Activated T-helper 1 cell treated with anti-CD3 and anti-CD28 coated beads, Interleukin-12 subunit alpha, Interleukin-12 subunit beta, Interleukin-2, Interleukin-4 antibody, amounts not matched to agents 30 ng/mL and 10 ng/mL and 1 ng/mL, durations not matched to agents 14 hours and 24 hours and 36 hours (primary cell): ENCODE measurements at places on chromosomes 7 and 10. TPM values are rescaled to one million over a fixed set of nuclear protein-coding genes. Genes with fewer than 3 reads are reported as not detected.

NAT16 gene
- total RNA-seq = 0.08 TPM in 1 of 2 replicates, not detected in the other

CFTR gene
- not detected in 2 replicates for total RNA-seq

ETV1 gene
- total RNA-seq = not detected in 2 replicates

IFIT1 gene
- 0.39 and 0.59 TPM in 2 replicates for total RNA-seq

ZNF680 gene
- 8.5 and 12.2 TPM in 2 replicates for total RNA-seq

OIT3 gene
- not detected in 2 replicates for total RNA-seq

GIMAP8 gene
- 9.2 and 9.4 TPM in 2 replicates for total RNA-seq

TAS2R16 gene
- not detected in 2 replicates for total RNA-seq

DNA sequence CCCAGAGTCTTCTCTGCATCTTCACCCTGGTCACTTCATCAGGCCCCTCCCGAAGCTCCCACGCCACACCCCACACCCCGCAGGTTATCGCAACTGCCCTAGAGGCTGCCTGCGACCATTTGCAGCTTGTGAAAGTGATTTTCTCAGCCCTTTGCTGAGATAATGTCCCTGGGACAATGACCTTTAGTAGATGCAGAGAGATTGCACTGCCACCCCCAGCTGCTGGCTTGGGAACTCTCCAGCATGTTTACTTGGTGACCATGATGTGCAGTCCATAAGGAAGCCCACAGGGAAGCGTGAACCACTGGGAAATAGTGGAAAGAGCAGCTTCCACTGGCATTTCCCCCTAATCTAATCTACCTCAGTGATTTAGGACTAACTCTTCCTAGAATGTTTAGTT, 97.3 kb downstream of the WNT2 start:
- DNase-seq = no peak

DNA sequence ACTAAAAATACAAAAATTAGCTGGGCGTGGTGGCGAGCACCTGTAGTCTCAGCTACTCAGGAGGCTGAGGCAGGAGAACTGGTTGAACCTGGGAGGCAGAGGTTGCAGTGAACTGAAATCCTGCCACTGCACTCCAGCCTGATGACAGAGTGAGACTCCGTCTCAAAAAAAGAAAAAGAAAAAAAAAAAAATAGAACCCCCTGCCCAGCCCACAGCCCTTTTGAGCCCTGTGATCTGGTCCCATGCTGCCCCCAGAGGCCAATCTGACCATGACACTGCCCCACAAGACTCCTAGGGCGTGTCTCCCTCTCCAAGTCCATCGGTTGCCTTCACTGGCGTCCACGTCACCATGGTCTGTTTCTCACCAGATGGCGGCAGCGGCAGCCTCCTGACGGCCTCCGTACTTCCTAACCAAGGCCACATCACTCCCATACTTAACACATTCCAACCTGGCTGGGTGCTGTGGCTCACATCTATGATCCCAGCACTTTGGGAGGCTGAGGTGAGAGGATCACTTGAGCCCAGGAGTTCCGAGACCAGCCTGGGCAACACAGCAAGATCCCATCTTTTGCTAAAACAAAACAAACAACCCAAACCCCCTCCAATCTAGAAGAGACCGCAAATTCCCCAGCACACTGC, 18.0 kb downstream of the STX1A start:
- DNase-seq = no peak

DNA sequence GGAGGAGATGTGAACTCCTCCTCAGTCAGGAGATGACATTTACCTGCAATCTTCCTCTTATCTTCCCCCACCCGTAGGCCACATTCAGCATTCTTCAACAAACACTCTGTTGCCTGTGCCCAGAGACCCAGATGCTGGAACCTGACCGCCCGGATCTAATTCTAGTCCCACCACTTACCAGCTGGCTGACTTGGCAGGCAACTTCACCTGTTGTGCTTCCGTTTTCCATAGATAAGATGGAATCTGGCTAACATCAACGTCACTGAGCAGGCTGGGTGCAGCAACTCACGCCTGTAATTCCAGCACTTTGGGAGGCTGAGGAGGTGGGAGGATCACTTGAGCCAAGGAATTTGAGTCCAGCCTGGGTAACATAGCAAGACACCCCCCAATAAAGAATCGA, 21.3 kb upstream of the FXYD4 start:
- no peak for DNase-seq

GRCh38 chr10:89216056-89216455, 8.9 kb upstream of the CH25H start:
- no peak for DNase-seq

- no peak for DNase-seq
These were observed 120.7 kb downstream of the TES start for GRCh38 chr7:116331020-116331419.

DNA sequence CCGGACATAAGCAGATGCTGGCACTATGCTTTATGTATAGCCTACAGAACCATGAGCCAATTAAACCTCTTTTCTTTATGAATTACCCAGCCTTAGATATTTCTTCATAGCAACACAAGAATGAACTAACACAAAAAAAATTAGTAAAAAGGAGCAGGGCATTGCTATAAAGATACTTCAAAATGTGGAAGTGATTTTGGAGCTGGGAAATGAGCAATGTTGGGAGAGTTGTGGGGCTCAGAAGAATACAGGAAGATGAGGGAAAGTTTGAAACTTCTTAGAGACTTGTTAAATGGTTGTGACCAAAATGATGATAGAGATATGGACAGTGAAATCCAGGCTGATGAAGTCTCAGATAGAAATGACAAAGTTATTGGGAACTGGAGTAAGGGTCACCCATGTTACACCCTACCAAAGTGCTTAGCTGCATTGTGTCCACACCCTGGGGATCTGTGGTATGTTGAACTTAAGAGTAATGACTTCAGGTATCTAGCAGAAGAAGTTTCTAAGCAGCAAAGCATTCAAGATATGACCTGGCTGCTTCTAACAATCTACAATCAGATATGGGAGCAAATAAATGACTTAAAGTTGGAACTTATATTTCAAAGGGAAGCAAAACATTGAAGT, 24.2 kb downstream of the PNLIPRP3 start:
- no peak for DNase-seq

DNA sequence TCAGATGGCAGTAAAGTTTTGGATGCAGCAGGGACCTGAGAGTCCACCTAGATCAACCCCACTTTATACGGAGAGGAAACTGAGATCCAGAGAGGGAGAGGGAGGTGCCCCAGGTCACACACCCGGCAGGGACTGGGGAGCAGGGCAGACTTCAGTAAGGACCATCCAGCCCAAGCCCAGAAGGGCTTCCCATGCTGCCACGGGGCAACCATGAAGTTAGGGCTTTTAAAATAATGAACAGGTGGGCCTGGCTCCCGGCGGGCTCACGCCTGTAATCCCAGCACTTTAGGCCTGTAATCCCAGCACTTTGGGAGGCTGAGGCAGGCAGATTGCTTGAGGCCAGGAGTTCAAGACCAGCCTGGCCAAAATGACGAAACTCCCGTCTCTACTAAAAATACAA, 98.5 kb downstream of the HIP1 start:
- DNase-seq = no peak

GRCh38 chr10:97138174-97138573, 47.6 kb downstream of the SLIT1 start:
- no peak for DNase-seq

DNA sequence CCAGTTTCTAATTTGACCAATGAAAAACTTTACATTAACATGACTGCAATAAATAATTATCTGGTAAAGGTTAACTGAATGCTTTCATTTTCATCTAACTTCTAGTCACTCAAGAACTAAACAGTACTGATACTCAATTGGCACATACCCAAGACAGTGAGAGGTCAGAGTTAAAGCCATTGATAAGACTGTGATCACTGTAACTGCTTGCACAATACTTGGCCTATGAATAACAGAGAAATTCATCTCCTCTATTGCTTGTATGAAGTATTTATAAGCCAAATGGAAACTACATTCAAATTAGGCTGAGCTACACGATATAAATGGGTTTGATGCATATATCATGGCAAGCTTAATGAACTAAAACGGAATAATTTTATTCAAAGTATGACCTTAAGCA, 43.0 kb downstream of the HERC4 start:
- no peak for DNase-seq

DNA sequence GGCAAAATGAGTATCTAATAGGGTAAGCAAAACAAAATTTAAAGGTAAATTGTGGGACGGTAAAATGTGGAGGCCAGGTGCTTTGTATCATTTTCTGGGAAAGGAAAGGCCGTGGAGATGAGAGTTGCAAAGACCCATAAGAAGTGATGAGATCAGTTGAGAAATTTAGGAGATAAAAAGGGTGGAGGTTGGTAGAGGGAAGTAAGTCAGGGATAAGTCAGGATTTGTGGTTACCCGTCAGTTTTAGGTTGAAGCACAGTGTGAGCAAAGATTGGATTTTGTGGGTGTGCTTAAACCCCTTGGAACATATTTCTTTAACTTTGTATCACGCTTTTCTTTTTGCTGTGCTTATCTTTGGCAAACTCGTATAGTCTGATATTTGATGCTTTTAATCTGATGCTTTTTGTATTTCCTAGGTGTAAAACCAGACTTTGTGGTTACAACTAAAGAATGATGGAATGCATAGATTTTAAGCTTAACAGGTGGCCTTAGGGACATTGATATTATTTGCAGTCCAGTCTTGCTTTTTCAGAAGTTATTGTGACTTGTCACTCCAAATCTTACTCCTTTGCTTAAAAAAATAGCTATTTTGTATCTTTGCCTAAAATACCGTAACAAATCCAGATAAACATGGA, 1.2 kb downstream of the BTRC start:
- DNase-seq = no peak

DNA sequence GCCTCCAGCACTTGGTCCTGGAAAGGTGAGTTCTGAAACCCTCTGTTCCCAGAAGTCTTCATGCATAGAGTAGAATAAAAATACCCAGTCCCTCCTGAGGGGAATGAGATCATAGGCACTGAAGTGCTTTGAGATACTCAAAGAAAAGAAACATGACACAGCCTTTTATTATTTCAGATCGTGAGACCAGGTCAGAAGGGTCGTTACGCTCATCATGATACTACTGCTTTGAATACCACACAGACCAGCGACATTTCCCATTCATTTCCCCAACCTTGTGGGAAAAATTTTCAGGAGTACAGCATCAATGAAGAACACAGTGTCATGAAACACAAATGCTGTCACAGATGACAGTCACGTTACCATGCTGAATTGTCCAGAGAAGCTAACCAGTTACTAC, 15.0 kb downstream of the CLRN3 start:
- DNase-seq = no peak

- DNase-seq = no peak
These were observed 123.9 kb downstream of the TNS3 start for GRCh38 chr7:47458057-47458456.

GRCh38 chr10:92699518-92700381, 10.0 kb downstream of the HHEX start:
- no peak for DNase-seq

- DNase-seq = no peak
These were observed 161.5 kb downstream of the CREB5 start for GRCh38 chr7:28573651-28574301.

DNA sequence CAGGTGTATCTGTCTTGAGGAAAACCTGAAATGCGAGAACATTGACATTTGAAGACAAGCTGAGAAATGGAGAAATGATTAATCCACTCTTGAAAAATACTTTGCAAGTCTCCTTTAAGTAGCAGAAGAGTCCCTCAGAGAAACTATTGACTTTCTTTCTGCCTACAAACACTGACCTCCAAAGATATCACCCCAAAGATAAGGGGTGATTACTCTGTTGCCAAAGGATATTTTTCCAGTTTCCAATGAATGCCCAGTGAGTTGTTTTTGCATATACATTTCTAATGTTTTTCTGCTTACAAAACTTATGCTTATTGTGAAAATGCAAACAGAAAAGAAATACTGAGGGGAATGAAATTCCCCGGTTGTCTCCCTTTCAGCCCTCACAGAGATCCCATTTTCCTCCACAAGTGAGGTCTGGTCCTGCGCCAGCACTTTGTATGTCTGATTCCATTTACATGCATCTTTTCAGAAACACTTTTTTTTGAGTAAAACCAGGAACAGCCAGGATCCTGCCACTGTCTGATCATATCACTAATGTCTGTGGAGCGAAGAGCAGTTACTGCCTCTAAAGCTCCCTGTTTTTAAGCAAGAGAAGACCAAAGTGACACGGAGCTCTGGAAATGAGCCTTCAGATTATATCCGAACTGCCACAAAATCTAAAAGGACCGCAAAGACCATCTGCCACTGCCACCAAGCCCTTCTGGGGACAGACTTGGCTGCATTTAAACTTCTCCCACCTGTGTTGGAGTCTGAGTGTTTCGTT, 82.9 kb upstream of the PDCD4 start:
- no peak for DNase-seq

GRCh38 chr7:22723637-22724036, 3.4 kb upstream of the IL6 start:
- no peak for DNase-seq

DNA sequence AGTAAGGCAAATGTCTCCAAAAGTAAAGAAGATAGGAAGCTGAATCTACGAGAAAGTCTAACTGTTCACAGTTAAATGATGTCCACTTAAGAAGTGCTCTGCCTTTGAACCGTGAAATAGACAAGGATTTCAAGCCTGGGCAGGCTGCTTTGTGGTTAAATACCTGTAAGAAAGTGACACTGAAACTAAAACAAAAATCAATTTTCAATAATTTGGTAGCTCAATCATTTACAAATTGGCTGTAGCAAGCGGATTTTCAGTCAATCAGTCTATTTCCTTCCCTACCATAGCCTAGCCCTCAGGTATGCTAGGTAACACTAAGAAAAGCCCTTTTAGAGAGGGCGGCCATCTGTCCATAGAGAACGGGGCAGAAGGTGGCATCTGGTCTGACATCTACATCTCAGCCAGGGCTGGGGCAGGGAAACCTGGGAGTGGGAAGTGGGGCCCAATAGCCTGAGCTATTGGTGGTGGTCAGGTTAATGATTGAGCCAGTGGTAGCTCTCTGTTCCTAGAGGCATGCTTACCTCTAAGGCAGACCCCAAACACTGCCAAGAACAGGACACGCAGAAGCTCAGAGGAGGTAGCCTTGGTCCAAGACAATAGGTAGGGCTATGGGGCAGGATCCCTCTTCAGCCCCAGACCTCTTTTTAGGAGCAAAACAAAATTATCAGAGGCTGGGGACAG, 223.2 kb downstream of the CCSER2 start:
- DNase-seq = no peak

DNA sequence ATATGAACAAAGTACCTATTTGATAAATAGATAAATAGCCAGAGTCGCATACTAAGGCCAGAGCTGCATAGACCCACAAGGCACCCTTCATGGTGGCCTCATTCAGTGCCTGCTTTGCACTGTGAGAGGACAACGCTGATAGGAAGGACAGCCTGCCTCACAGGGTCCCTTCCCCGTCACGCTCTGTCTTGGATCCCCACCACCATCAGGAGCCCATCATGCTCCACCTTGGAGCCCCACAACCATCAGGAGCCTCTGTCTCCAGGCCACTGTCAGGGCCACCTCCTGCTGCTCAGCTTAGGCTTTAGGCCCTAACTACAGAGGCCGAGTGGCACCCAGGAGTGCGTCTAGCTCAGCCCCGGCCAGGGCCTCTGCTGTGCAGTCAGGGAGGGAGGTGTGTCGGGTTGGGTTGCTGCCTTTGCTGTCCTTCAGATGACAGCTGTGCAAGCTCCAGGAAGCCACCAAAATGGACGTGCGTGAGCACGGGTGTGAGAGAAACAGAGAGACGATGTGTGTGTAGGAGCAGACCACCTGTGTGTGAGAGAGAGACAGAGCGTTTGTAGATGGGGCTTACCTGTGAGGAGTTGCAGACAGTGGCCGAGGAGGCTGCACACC, 516.9 kb downstream of the GLRX3 start:
- DNase-seq = no peak

- DNase-seq = no peak
These were observed 110.7 kb downstream of the INPP5A start for GRCh38 chr10:132648072-132648850.
